HT1080 (cell line): ENCODE measurements at places on chromosomes 13 and 19.

GRCh38 chr19:29945433-29945832 lies 3.4 kb downstream of the URI1 start:
- DNase-seq, result no peak

- DNase-seq, result no peak
Measured at GRCh38 chr13:31663880-31664585, 75.3 kb upstream of the RXFP2 start.

GRCh38 chr19:41308450-41309179 lies 1.4 kb upstream of the CCDC97 start:
- DNase-seq, result peak; percentile 79

DNA sequence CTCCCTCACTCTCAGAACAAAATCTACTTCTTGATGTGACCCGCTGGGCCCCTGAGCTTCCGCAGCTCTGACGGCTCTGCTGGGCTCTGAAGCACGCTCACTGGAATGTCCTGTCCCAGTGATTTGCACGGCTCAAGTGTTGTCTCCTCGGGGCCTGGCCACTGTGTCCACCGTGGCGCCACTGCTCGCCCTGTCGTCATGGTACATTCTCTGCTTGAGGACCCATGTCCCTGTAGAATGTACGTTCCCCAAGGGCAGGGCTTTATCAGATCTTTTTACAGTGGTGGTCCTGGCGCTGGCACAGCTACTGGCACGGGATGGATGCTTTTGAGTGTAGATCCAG lies 12.1 kb downstream of the KLHL26 start:
- no peak for DNase-seq

DNA sequence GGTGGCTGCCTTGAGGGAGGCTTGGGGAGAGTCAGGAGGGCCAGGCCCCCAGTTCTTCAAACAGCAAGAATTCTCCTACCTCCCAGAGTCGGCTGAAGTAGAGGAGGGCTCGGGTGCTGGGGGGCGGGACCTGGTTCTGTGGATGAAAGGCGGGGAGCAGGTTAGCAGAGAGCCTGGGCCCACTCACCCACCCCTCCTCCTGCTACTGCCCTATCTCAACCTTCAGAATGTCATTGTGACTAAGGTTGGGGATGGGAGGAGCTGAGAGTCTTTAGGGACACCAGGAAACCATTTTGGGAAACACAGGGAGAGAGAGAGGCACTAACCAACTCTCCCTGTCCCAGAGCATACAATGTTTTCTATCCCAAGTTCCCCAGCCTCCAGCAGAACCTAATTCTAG lies 10.7 kb downstream of the DMKN start:
- DNase-seq, result no peak

DNA sequence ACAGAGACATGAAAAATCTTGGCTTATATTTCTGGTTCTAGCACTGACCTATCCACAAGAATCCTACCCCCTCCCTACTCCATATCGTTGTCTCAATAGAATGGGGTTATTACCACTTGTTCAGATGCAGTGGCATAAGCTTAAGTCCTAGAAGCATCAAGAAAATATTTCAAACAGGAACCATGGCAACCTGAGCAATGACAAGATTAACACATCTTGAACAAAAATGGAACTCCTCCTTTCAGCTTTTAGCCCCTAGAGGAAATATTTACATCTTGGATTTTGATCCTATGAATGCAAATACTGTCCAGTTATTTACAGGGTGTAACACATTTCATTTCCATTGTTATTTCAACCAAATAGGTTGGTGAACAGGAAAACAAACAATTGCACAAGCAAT lies 46.1 kb upstream of the TSC22D1 start:
- DNase-seq, result no peak

DNA sequence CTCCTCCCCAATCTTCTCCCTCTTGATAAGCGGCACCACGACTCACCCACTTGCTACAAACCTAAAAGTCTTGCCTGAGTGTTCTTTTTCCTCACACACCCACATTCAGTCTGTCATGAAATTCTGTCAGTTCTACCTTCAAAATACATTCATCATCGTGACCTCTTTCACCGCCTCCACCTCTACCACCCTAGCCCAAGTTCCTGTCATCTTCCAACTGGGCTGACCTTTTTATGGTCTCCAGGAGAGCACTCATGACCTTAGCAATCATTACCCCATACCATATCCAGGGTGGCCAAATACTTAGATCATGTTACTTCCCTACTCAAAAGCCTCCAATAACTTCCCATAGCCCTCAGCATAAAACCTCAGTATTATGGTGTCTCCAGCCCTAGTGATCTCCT lies 110.4 kb upstream of the TSC22D1 start:
- no peak for DNase-seq

DNA sequence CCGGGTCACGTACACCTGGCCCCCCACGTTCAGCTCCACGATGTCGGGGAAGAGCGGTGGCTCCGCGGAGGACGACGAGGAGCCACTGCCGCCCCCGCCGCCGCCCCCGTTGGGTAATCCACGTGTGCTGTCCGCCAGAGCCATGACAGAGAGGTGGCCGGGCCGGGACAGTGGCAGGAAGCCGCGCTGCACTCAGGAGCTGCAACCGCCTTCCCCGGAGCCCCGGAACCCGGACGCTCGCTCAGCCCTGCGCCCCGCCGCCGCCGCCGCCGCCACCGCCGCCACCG lies 257 bp downstream of the KCTD12 start:
- DNase-seq, result peak; percentile 15

GRCh38 chr19:50000841-50001557 lies 24.2 kb downstream of the VRK3 start:
- no peak for DNase-seq

- no peak for DNase-seq
Measured at GRCh38 chr19:51075998-51076397, 6.7 kb downstream of the KLK14 start.

DNA sequence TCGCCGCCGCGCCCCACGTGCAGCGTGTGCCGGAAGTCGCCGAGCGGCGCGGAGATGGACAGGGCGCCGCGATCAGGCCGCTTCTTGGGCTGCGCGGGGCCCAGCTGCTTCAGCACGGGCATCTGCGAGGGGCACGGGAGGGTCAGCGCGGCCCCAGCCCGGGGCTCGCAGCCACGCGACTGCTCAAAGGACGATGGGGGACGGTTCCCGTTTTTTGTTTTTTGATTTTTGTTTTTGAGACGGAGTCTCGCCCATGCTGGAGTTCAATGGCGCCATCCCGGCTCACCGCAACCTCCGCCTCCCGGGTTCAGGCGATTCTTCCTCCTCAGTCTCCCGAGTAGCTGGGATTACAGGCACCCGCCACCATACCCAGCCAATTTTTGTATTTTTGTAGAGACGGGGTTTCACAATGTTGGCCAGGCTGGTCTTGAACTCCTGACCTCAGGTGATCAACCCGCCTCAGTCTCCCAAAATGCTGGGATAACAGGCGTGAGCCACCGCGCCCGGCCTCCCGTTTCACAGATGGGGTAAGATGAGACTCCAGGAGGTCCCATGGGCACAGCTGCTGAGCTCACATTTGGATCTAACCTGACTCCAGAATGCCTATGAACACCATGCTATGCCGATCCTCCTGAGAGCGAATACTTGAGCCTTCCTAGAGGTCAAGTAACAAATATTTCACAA lies 2.0 kb upstream of the LENG9 start:
- DNase-seq, result no peak

DNA sequence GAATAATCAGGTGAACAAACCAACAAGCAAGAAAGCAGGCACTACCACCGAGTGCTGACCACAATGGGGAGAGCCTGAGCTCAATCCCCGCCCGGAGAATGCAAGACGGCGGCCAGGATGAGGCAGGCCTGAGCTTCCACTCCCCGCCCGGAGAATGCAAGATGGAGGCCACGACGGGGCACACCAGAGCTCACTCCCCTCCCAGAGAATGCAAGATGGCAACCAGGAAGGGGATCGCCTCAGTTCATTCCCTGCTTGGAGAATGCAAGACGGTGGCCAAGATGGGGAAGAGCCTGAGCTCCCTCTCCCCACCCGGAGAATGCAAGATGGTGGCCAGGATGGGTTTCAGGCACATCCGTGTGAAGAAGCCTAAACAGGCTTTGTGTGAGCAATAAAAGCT lies 24.7 kb upstream of the MIER2 start:
- DNase-seq, result no peak

- DNase-seq, result peak; percentile 66
Measured at GRCh38 chr13:40453351-40454021, 213.0 kb downstream of the FOXO1 start.

DNA sequence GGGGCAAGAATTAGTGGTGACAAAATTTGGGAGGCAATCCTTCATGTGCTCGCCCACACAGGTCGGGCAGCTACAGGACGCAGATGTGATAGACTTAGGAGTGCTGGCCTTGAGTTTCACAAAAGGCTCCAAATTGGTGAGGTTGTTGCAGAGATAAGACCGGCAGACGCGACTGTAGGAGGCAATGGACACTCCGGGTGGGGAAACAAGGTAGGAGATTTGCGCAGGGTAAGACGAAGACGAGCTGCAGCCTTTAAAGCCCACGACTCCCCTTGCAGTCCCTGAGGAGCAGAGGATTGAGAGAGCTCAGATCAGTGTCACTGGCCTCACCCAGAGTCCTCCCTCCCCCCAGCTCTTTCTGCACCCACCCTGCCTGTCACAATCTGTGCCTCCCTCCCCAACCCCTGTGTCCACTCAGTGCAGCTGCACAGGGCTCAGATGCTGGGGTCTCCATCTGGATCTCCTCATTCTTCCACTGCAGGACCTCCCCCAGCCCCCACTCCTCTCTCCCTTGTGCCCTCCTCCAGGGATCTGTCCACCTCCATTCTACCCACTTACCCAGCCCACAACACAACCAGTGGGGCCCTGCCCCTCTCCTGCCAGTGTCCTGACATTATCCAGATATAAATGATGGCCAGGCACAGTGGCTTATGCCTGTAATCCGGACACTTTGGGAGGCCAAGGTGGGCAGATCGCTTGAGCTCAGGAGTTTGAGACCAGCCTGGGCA lies 6.3 kb downstream of the LYPD4 start:
- no peak for DNase-seq

GRCh38 chr19:33771384-33772101 lies 25.1 kb upstream of the KCTD15 start:
- DNase-seq, result peak; percentile 49

DNA sequence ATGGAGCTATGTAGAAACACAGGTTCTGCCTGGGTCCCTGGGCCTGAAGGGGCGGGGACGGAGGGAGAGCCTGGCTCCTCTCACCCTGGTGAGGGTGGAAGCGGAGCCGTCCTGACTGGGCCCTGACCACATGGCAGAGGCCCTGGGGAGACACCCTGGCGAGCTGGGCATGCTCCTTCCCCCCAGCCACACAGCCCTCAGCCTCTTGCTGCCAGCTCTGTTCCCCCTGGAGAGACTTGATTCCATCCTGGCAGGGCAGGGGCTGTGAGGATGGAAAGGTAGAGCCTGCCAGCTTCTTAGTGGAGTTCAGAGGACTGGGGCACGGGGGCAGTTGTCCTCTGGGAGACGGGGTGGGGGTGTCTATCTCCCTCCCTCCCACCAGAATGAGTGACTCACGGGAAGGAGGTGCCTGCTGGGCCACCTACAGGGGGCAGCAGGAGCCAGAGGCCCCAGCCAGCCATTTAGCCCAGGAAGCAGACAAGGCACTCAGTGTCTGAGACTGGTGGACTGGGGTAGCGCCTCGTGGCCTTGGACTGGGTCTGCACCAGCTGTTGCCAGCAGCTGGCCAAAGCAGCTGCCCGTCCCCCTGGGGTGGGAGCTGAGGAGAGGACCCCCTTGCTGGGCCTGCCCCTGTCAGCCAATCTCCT lies 22.8 kb upstream of the RNF17 start:
- no peak for DNase-seq

DNA sequence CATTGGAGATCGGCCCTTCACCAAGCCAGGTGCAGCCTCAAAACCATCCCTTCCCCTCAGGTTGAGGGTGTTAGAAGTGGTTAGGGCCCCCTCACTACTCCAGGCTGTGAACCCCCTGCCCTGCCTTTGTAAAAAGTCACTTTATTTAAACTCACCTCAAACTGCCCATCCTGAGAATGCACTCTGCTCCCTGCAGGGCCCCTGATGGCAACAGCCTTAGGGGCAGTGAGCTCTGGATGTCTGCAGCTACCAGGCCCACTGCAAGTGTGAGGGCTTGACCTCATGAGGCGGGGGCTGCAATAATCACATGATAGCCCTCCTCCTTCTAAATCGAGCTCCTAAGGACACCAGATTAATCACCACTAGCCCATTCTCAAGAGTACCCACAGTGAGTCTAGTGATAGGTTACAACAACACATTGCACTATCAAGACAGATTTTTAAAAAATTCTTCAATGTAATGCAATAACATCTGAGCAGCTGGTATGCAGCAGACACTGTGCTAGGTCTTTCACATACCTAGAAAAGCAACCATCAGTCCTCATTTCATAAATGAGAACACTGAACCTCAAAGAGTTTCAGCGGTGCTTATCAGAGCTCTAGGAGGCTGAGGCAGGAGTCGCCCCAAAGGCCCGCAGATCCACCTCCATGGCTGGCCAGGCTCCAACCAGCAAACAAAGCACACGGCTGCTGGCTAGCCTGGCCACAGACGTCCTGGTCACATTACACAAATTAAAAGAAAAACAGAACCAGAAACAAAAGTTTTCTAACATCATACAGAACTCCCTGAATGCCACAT lies 26.0 kb downstream of the SLC7A1 start:
- no peak for DNase-seq

DNA sequence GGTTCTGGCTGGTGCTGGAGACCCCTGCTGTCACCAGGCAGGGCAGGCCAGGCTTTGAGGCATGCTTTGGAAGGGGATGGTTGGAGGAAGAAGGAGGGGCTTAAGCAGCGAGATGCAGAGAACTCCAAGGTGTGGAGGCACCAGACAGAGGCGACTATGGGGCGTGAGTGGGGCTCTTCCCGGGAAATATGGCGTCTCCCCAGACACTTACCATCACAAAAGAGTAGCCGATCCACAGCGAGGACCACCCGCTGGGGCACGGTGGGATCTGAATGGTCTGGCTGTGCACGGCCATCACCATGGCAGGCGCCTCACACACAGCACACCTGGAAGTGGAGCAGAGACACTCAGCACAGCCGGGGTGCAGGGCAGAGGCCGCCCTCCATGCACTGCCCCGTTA lies 151.9 kb downstream of the COL4A1 start:
- no peak for DNase-seq

DNA sequence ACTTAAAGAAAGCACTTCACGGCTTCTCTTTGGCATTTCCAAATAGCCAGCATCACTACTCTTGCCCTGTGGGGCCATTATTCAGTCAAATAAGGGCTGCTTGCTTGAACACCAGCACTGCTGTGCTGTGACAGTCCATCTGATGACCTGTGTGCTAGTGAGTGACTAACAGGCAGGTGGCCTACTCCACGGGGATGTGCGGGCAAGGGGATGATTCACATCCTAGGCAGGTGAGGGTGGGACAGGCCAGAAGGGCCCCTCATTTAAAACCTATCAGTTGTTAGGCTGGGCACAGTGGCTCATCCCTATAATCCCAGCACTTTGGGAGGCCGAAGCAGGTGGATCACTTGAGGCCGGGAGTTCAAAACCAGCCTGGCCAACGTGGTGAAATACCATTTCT lies 8.2 kb downstream of the CCNE1 start:
- peak; percentile 14 for DNase-seq

DNA sequence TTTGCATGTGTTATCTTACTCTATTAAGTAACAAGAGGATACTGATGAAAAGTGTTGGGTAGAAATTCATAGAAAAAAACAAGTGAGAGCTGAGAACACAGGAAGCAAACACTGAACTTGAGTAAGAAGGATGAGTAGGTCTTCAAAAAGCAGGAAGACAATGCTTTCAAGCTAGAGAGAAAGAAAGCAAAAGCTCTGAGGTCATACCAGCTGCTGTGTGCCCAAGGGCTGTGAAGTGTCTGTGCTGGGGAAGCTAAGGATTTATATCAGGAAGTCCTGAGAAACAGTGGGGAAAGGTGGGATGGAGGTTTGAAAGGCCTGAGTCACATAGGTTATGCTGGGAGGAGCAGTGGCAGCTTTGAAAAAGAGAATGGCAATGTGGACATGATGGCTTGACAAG lies 145.5 kb upstream of the MAB21L1 start:
- peak; percentile 79 for DNase-seq
